ENCODE measurements at places on chromosomes 11 and 22. TPM values are rescaled to one million over a fixed set of nuclear protein-coding genes. Genes with fewer than 3 reads are reported as not detected.

DNA sequence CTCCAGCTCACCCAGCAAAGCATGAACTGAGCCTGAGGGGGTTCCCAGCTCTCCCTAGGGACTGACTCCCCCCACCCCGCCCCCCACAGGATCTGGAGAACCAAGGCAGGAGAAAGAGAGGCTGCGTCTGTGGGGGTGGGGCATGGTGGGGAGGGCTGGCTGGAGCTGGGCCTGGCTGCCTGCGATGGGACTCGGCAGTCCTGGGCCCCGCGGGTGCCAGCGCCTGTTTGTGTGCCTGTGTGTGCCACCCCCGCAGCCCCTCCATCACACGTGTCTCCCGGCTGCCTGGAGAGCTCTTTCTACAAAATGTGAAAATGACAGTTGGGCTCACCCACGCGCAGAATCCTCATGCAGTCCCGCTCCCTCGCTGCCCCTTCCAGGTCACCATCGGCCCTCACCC lies 46.8 kb downstream of the CACNA1I start:
- no peak for DNase-seq

- DNase-seq, result no peak
Observed at GRCh38 chr11:82996966-82997606, 74.6 kb downstream of the RAB30 start.

- DNase-seq, result no peak
Observed at GRCh38 chr22:50002791-50003190, 9.8 kb downstream of the IL17REL start.

Gene MIOX
- not detected for total RNA-seq

Gene BCO2
- 7.2 TPM for total RNA-seq

All from sigmoid colon (tissue), 7 donors.